Peyer's patch (tissue), 4 donors: ENCODE measurements at places on chromosomes 2 and 18. TPM values are rescaled to one million over a fixed set of nuclear protein-coding genes. Genes with fewer than 3 reads are reported as not detected.

DNA sequence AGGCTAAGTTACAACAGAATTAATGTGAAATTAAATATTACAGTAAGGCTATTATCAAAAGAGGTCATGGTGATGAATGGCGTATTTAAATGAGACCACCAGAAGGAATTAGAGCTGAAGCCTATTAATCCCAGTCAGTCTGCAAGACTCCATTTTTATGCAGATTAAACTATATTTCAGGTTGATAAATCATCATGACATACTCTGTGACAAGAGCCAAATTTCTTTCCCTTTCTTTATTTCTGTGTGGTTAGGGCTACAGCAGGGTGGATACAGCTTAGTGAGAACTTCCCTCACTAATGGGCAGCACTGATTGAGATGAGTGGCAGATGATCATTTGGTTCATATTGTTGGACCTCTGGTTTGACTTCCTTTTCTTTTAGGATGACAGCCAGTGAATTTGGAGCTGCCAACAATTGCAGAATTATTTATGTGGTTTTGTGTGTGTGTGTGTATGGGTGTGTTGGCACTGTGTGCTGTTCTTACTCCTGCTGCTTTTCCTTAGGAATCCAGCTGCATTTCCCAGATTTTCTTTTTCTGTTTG is 481.3 kb downstream of the PIK3C3 start:
- no peak for DNase-seq

Gene FSIP2
- total RNA-seq, result 5.0 TPM

DNA sequence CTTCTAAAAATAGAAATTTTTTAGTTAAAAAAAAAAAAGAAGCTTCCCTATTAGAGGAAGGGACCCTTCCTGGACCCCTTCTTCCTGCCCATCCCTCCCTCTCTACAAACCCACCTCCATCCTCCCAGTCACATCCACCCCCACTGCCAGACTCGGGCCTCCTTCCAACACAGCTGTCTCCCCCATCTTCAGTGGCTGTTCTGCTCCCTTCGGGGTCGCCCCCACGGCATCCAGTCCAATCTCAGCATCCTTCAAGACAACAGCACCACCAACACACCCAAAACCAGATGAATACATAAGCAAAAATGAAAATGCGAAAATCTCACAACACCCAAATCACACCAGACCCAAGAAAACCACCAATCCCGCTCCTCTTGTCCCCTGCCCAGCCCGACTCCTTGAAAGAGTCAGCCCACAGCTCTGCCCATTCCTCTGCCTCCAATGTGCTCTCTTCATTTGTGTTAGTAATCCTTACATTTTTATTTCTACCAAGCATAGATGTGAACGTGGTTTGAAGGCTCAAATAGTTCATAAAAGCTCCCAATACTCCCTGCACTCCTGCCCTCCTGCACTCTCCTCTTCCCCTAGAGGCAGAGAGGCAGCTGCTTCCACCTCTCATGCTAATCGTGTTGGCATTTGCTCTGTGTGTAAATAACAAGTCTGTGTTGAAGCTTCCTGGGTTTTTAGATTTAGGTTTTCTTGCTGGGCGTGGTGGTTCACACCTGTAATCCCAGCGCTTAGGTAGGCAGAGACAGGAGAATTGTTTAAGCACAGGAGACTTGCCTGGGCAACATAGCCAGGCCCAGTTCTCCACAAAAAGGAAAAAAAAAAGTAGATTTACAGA is 37.0 kb downstream of the MAL start:
- no peak for DNase-seq

GRCh38 chr2:204946892-204947291 is 401.6 kb downstream of the PARD3B start:
- DNase-seq, result no peak

- no peak for DNase-seq
These were observed 364.7 kb downstream of the TXNL1 start for GRCh38 chr18:56273541-56274219.
